ENCODE measurements at places on chromosomes 1 and 21. TPM values are rescaled to one million over a fixed set of nuclear protein-coding genes. Genes with fewer than 3 reads are reported as not detected.

The HHIPL2 gene
- total RNA-seq = 0.16 TPM

The C1orf105 gene
- not detected for total RNA-seq

The FCRL5 gene
- not detected for total RNA-seq

The MNDA gene
- 4.2 TPM for total RNA-seq

The VWA5B1 gene
- 0.16 TPM for total RNA-seq

The COL8A2 gene
- 1.1 TPM for total RNA-seq

The RRP1 gene
- 14.0 TPM for total RNA-seq

The OXCT2 gene
- 0.47 TPM for total RNA-seq

The CFAP74 gene
- total RNA-seq = 0.47 TPM

The PDXK gene
- total RNA-seq = 31.4 TPM

The NID1 gene
- 17.6 TPM for total RNA-seq

The TPTE gene
- total RNA-seq = not detected

The MIXL1 gene
- not detected for total RNA-seq

The KCNH1 gene
- total RNA-seq = 5.1 TPM

The TEKT2 gene
- total RNA-seq = 9.2 TPM

The PLEKHM2 gene
- 36.8 TPM for total RNA-seq

The NKAIN1 gene
- 33.4 TPM for total RNA-seq

The ST6GALNAC5 gene
- 35.9 TPM for total RNA-seq

The GFI1 gene
- total RNA-seq = not detected

The MATN1 gene
- 0.31 TPM for total RNA-seq

The FASLG gene
- not detected for total RNA-seq

The RHBG gene
- total RNA-seq = not detected

The GSTM3 gene
- total RNA-seq = 69.4 TPM

The HCRTR1 gene
- 1.1 TPM for total RNA-seq

The FCRL2 gene
- total RNA-seq = not detected

The ZNF683 gene
- not detected for total RNA-seq

The RAB25 gene
- total RNA-seq = not detected

The S100A8 gene
- 3.9 TPM for total RNA-seq

The PRAMEF25 gene
- total RNA-seq = not detected

The INAVA gene
- total RNA-seq = 1.4 TPM

Measured in occipital lobe (tissue), 3 donors.